ENCODE measurements at places on chromosomes 5 and 9.

- no peak for DNase-seq
Observed at GRCh38 chr5:57859626-57860025, 377.0 kb upstream of the ACTBL2 start.

GRCh38 chr5:17680737-17681136 is 46.5 kb downstream of the TAF11L14 start:
- DNase-seq: no peak

DNA sequence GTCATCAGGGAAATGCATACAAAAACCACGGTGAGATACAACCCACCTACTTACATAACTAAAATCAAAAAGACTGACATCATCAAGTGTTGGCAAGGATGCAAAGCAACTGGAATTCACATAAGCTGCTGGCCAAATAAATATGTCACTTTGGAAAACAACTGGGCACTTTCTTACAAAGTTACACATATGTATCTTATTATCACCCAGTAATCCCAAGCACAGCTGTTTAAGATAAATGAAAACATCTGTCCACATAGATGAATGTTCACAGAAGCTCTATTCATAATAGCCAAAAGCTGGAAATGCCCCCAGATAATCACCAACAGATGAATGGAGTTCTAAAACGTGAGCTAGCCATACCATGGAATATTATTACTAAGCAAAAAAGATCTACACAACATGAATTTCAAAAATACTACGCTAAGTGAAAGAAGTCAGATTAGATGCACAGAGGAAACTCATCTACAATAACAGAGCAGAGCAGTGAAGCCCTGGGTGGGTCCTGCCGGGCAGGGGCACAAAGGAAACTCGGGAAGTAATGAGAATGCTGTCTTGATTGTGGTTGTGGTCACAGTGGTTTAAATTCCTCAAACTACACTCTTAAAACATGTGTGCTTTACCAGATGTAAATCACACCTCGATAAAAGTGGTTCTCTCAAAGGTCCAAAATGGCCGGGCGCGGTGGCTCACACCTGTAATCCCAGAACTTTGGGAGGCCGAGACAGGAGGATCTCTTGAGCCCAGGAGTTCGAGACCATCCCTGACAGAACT is 8.5 kb downstream of the CAMSAP1 start:
- no peak for DNase-seq

DNA sequence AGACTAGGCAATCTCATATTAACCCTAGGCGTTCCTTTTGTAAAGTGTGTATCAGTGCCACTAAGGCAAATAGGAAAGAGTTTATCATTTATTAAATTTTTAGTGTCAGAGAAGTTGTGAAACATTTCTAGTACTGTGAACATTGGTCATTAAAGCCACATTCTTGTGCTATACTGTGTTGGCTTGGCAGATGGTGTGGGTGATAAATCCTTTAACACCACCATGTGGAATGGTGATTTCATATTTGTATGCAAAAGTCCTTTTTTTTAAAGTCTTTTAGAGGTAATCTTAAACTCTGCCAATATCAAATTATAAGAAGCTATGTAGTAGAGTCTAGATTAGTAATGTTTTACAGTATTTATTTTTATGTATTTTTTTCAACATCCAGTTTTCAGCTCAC is 18.1 kb downstream of the SLC12A2 start:
- DNase-seq: no peak

DNA sequence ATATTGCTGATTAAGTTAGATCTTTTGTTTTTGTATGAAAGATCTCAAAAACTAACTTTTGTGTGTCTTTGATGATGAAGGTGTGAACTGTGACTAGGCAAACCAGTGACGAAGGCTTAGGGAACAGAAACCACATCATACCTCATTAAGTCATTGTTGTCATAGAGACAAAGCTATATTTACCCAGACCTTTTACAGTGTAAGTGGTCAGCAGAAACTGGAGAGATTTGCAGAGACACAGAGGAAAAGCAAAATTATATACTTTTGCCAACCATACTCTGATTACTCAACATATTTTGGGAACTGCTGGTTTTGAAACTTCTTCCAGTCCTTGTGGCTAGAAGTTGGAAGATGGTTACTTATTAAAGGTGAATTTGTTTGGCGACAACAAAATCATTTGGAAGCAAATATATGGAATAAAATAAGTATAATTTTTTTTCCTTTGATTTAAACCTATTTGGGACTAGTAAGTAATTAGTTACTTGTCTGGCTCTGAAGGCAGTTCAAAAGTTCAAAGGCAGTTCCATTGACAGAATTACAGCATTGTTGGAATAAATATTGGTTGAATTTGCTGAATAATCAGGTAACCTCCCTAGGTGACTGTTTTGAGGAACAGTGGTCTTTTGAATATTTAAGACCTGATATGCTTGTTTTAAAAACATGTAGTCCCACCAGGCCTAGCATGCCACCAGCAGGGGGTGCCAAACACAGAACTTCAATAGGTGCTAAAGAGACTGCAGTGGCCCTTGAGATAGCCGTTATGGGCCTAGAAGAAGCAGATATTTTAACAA is 103.8 kb downstream of the RPS23 start:
- DNase-seq: peak; percentile 75

GRCh38 chr5:116563736-116564308 is 10.8 kb downstream of the SEMA6A start:
- no peak for DNase-seq

- DNase-seq: no peak
Observed at GRCh38 chr9:127860260-127860659, 5.8 kb upstream of the ENG start.

Measured in NCI-H2029 (cell line).